ENCODE measurements at places on chromosomes 7 and 10.

GRCh38 chr7:90690159-90690858 is 94.2 kb downstream of the CDK14 start:
- DNase-seq = no peak

- no peak for DNase-seq
Observed at GRCh38 chr7:92464515-92464914, 13.2 kb downstream of the ERVW-1 start.

DNA sequence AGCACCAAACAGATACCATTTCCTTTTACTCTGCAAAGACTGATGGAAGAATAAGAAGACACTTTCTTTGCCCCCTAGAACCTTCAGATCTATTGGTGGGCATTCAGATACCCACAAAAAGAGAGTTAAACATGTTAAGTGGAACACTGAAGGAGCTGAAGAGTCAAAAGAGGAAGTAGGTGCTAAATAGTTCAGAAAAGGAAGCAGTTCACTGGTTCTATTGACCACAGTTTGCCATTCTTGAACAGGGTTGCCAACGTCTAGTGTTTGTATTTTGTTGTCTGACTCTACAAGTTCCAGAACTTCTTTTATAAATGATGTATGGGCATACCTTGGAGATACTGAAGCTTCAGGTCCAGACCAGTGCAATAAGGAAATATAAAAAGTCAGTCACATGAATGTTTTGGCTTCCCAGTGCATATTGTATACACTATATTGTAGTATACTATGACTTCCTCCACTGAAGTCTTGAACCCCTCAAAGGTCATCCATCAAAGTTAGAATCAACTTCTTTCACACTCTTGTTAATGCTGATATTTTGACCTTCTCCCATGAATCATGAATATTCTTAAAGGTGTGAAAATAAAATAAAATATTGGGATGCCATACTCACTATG is 47.5 kb upstream of the AGR3 start:
- DNase-seq = no peak

DNA sequence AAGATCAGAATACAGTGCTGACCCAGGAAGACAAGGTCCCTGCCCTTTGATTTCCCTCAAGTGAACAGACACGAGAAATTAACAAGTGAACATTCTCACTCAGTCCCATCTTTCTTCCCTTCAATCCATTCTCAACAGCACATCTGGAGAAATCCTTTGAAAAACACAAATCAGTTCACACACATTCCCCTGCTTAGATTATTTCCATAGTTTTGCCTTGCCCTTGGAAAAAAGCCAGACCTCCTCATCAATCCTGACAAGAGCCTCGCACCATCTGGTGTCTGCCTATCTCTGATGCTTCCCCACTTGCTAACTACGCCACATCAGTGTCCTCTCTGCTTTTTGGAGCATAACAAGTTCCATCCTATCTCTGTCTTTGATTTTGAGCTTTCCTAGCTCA is 94.4 kb upstream of the KIAA1217 start:
- no peak for DNase-seq

DNA sequence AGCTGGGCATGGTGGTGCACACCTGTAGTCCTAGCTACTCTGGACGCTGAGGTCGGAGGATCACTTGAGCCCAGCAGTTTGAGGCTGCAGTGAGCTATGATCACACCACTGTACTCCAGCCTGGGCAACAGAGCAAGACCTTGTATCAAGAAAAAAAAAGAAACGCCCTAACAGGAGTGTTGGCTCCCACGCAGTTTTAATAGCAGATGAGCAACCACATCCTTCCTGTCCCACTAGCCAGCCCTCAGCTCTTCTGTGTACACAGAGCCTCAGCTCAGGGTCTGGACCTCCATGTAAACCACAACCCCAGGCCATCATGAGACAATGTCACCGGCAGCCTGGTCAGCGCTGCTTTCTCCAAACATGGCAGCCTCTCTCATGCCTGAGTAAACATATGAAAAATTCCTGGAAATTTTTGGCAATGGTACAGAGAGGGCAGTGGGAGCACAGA is 108.2 kb downstream of the PIP4K2A start:
- peak; percentile 58 for DNase-seq

GRCh38 chr7:114900127-114900526 is 21.8 kb upstream of the MDFIC start:
- DNase-seq = no peak

- no peak for DNase-seq
Observed at GRCh38 chr7:157721468-157722136, 384.8 kb downstream of the DNAJB6 start.

DNA sequence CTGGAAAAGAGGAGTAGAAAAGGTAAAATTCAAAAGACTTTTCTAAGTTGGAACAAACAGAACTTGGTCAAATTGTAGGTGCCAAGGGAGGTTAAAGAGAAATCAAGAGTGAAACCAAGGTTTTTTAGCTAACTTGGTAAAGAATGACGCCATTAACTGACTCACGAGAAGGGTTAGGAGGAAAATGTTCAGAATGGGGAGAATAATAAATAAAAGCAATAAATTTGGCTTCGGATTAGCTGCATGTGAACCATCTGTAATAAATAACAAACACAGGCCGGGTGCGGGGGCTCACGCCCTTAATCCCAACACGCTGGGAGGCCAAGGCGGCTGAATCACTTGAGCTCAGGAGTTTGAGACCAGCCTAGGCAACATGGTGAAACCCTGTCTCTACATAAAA is 71.9 kb upstream of the SRRM3 start:
- DNase-seq = no peak

GRCh38 chr10:5078547-5079180 is 15.6 kb upstream of the AKR1C3 start:
- no peak for DNase-seq

- DNase-seq = no peak
Observed at GRCh38 chr7:28573651-28574301, 161.5 kb downstream of the CREB5 start.

- DNase-seq = peak; percentile 15
Observed at GRCh38 chr7:13742811-13743210, 246.7 kb downstream of the ETV1 start.

DNA sequence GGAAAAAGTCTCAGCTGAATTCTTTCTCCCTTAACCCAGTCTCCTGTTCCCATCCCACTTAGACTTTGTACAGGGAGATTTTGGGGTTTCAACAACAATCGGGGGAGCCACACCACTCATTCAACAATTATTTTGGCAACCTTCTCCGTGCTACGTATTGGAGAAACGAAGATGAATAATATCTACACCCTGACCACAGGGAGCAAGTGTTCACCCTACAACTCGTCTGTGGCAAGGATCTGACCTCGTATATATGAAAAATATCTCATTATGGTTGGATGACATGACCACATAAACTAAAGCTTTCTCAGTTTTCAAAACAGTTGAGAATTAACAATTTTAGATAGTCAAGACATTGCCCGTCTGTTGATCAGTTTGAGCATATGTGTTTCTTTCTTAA is 302.1 kb downstream of the CACNA2D1 start:
- no peak for DNase-seq

GRCh38 chr10:114674346-114674745 is 16.3 kb upstream of the ABLIM1 start:
- no peak for DNase-seq

DNA sequence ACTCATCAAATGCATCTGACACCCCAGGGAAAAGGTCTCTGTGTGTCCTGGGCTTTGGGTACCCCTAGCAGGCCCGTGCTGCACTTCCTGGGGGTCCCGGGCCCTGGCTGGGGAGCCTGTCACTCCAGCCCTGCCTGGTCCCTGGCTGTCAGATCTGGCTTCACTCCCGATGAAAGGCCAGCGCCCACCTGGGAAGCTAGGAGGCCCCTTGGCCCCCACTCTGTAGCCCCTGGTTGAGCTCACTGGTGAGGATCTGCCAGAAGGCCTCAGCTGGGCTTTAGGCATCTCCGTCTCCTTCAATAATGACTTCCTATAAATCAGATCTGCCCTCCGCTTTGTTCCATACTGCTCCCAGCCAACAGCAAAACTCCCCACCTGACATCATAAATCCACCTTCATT is 64.0 kb downstream of the GOLGA7B start:
- no peak for DNase-seq

DNA sequence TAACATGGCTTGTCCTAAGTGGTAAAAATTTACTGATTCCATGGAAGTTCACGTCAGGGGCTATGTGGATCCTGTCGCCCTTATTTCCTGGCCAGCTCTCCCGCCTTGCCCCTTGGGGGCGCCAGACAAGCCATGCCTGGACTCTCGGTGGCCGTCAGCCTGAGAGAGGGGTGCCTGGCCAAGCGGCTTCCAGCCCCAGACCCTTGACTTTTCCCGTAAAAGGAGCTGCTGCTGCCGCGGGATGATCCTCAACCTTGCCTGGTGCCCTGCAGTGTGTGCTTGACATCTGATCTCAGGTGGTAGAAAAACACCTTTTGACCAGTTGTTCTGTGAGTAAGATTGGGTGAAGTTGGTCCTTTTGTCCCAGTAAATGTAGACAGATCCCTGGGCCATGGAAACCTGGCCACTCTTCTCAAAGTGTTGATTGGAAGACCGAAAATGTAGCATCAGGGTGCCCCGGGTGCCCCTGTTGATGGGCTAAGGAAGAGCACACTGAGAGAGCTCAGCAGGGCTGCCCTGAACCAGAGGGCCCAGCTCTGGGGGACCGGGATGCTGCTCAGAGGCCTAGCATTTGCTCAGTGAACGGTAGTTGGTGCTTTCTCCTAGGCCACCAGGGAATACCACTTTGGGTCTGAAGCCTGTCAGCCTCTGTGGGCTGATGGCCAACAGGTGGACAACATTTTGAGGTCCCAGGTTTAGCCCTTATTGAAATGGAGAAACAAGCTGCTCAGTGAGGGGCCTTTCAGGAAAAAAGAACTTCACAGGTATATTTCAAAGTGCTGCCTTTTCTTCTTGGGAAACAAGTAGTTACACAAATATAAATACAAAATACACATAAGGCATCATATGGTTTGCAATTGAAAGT is 162.5 kb downstream of the LRMDA start:
- no peak for DNase-seq

GRCh38 chr7:44827567-44827966 is 20.3 kb downstream of the H2AZ2 start:
- no peak for DNase-seq

DNA sequence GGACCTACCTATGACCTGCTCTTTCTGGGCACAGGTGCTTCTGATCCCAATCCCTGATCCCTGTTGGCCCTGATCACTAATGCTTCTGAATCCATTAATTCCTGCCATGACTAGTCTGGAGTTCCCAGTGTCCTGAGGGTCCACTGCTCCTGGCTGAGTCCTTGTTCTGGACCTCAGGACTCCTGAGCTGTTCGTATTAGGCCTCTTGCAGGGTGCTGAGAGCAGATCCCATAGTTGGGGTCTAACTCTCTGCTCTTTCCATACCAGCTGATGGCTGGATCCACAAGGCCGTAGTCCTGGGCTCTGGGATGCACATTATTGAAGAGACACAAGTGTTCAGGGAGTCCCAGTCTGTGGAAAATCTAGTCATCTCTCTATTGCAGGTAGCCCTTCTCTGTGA is 7.0 kb downstream of the MRPL43 start:
- no peak for DNase-seq

Measured in CD4-positive, alpha-beta T cell treated with Interleukin-2 at 100 ng/mL for 4 hours (primary cell).